Right lobe of liver (tissue), 6 donors: ENCODE measurements at places on chromosomes 3 and 15. TPM values are rescaled to one million over a fixed set of nuclear protein-coding genes. Genes with fewer than 3 reads are reported as not detected.
A peak's percentile ranks its signal among the peaks of the same experiment; 100 is the strongest.

OCA2 gene
- total RNA-seq: not detected

DNA sequence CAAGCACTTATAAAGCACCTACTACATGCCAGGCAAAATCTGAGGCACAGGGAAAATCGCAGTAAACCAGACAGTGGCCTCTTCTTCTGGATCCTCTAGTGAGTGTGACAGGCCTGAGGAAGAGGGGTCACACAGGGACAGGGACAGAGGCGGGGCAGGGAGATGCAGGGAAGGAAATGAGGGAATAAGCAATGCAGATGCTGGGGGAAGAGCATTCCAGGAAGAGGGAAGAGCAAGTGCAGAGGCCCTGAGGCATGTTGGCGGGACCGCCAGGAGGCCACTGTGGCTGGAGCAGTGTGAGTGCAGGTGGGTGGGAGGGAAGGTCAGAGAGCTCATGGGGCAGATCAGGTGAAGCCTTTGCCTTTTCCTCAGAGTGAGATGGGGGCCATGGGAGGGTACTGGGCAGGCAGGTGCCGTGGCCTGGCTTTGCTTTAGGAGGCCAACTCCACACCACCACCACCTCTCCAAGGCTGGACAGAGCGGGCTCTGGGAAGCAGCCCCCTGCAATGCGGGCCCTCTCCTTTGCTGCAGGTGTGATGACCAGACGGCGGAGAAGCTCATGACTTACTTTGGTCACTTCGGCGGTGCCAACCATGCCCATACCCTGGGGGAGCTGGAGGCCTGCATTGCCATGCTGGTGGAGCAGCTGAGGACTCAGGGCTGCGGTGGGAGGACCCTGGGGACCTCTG, 26.8 kb upstream of the GP9 start:
- no peak for DNase-seq
- no peaks in the 10 kb centered on the region for H3K27me3 ChIP-seq
- H3K4me3 ChIP-seq: no peak overlapping the region
- H3K4me1 ChIP-seq: no peaks in the 10 kb centered on the region
- H3K36me3 ChIP-seq: no peaks in the 10 kb centered on the region

DNA sequence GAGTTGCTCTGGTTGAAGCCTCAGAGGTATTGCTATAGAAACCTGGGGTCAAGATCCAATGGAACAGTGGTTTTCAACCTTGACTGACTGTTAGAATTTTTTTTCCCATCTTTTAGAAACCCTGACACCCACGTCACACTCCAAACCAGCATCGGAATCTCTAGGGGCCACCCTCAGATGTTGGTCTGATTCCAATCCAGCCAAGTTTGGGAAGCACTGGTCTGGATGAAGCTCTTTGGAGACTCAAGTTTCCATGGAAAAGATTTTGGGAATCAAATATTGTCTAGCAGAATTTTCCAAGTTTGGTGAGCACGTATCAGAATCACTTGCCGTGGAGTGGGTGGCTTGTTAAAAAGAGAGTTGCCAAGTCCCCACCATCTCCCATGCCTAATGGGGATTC, 103.8 kb downstream of the THSD4 start:
- H3K4me3 ChIP-seq: no peak overlapping the region
- DNase-seq: no peak
- H3K4me1 ChIP-seq: no peaks in the 10 kb centered on the region
- H3K27me3 ChIP-seq: no peaks in the 10 kb centered on the region
- H3K36me3 ChIP-seq: no peaks in the 10 kb centered on the region

ZIC4 gene
- not detected for total RNA-seq

DNA sequence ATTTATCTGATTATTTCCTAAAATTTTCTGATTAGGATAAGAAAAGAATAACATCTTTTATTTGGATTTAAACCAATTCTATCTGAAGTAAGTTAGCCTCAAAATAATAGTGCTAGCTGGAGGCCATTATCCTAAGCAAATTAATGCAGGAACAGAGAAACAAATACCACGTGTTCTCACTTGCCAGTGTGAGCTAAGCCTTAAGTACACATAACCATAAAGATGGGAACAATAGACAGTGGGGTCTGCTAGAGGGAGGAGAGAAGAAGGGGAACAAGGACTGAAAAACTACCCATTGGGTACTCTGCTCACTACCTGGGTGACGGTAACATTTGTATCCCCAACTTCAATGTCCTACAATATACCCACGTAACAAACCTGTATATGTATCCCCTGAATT, 31.3 kb upstream of the LYSMD4 start:
- no peak for DNase-seq
- H3K4me1 ChIP-seq: no peaks in the 10 kb centered on the region
- no peak overlapping the region for H3K4me3 ChIP-seq
- no peaks in the 10 kb centered on the region for H3K27me3 ChIP-seq
- no peaks in the 10 kb centered on the region for H3K36me3 ChIP-seq
- H3K27ac ChIP-seq: no peak overlapping the region

RPL32 gene
- total RNA-seq: 555 TPM

- DNase-seq: no peak
- no peaks in the 10 kb centered on the region for H3K36me3 ChIP-seq
- H3K27me3 ChIP-seq: no peaks in the 10 kb centered on the region
- no peak overlapping the region for H3K4me3 ChIP-seq
- no peaks in the 10 kb centered on the region for H3K4me1 ChIP-seq
- H3K27ac ChIP-seq: no peak overlapping the region
Measured at GRCh38 chr15:49815950-49816349, 195.1 kb downstream of the DTWD1 start.

C3orf49 gene
- total RNA-seq: not detected

- no peaks in the 10 kb centered on the region for H3K4me1 ChIP-seq
- H3K4me3 ChIP-seq: no peak overlapping the region
- no peak for DNase-seq
- no peaks in the 10 kb centered on the region for H3K36me3 ChIP-seq
Measured at GRCh38 chr3:197006860-197007259, 22.8 kb downstream of the MELTF start.

SYNM gene
- total RNA-seq: 1.6 TPM

GRCh38 chr3:170040418-170040817, 2.6 kb downstream of the GPR160 start:
- H3K4me3 ChIP-seq: no peak overlapping the region
- H3K4me1 ChIP-seq: no peaks in the 10 kb centered on the region
- no peaks in the 10 kb centered on the region for H3K36me3 ChIP-seq
- DNase-seq: no peak
- no peak overlapping the region for H3K27ac ChIP-seq
- no peaks in the 10 kb centered on the region for H3K27me3 ChIP-seq

GRCh38 chr3:53202331-53203015, 41.5 kb downstream of the PRKCD start:
- H3K27ac ChIP-seq: no peak overlapping the region
- no peaks in the 10 kb centered on the region for H3K4me1 ChIP-seq
- no peak for DNase-seq
- no peaks in the 10 kb centered on the region for H3K36me3 ChIP-seq
- H3K27me3 ChIP-seq: no peaks in the 10 kb centered on the region

GRCh38 chr15:98939311-98940080, 68.1 kb downstream of the PGPEP1L start:
- no peak overlapping the region for H3K27ac ChIP-seq
- no peaks in the 10 kb centered on the region for H3K27me3 ChIP-seq
- no peaks in the 10 kb centered on the region for H3K36me3 ChIP-seq
- DNase-seq: no peak
- no peaks in the 10 kb centered on the region for H3K4me1 ChIP-seq
- H3K4me3 ChIP-seq: no peak overlapping the region

COMMD4 gene
- total RNA-seq: 32.3 TPM

DNA sequence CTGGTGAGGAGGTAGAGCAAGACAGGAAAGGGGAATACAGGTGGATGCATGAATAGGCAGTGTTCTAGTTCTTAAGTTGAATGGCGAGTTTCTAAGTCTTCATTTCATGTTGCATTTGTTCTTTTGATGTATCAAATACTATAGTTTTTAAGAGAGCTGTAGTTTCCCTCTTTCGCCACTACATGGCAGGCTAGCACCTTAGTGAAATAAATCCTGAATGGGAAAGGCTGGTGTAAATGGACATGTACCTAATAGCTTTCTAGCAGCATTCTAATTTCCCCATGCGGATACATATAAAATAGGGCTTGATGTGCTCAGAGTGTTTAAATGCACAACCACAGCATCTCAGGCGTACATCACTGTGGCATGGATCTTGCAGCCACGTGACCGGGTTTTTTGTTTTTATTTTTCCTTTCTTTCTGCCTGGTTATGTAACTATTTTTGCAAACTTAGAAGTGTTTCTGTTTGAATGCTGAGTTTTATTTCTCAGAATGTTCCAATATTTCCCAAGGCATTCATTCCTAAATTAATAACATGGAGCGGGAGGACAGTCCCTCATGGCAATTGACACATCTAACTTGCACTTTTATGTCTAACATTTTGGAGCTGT, 23.5 kb upstream of the CLN6 start:
- peaks cover 6% of the 10 kb centered on the region for H3K4me1 ChIP-seq
- H3K36me3 ChIP-seq: no peaks in the 10 kb centered on the region
- H3K27me3 ChIP-seq: no peaks in the 10 kb centered on the region
- H3K4me3 ChIP-seq: no peak overlapping the region

- no peaks in the 10 kb centered on the region for H3K4me1 ChIP-seq
- H3K27me3 ChIP-seq: no peaks in the 10 kb centered on the region
- H3K27ac ChIP-seq: no peak overlapping the region
- H3K36me3 ChIP-seq: no peaks in the 10 kb centered on the region
- DNase-seq: peak; percentile 16
- H3K4me3 ChIP-seq: no peak overlapping the region
Measured at GRCh38 chr3:52528586-52529375, 4.9 kb downstream of the NT5DC2 start.

CLDN16 gene
- 1.6 TPM for total RNA-seq

GPR27 gene
- total RNA-seq: 0.12 TPM

DNA sequence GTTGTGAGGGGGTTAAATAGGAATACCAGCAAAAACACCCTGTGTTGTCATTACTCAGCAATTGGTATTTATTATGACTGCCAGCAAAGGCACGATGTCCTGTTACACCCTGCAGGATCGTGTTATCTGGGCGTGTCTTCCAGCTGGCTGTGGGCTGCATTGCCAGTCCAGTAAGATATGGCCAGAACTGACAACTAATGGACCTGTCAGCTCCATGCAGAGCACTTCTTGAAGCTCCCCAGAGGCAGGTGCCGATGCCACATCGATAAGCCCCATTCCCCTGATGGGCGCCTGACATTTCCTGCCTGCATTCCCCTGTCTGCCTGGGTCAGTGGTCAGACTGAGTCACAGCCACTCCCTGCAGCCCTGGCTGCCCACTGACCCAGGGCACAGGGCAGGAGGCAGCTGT, 79.7 kb upstream of the RASGRF1 start:
- no peaks in the 10 kb centered on the region for H3K27me3 ChIP-seq
- no peak overlapping the region for H3K27ac ChIP-seq
- no peaks in the 10 kb centered on the region for H3K36me3 ChIP-seq
- H3K4me3 ChIP-seq: no peak overlapping the region

GOLGA8G gene
- not detected for total RNA-seq

STAB1 gene
- 268 TPM for total RNA-seq

ACTR8 gene
- total RNA-seq: 9.7 TPM

GRCh38 chr3:36362973-36363372, 17.3 kb upstream of the STAC start:
- H3K27me3 ChIP-seq: no peaks in the 10 kb centered on the region
- H3K27ac ChIP-seq: no peak overlapping the region
- H3K4me3 ChIP-seq: no peak overlapping the region
- H3K4me1 ChIP-seq: no peaks in the 10 kb centered on the region
- no peak for DNase-seq
- no peaks in the 10 kb centered on the region for H3K36me3 ChIP-seq

DNA sequence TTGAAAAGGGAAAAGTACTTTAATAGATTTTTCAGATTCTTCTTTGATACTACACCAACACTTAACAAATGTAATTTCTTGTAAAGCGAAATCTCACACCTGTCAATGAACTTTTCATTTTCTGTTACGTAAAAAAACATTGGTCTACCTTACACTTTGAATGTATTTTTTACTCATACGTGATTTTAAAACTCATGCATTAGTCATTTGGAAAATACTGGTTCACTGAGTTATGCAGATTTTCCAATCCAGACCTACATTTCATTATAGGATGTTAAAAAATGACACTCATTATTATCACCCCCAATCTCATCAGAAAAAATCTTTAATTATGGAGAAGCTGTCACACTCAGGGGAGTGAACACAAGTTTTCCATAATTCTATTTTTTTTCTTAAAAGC, 14.7 kb downstream of the VPS39 start:
- peaks cover 4% of the 10 kb centered on the region for H3K4me1 ChIP-seq
- H3K36me3 ChIP-seq: peaks cover 25% of the 10 kb centered on the region
- no peak overlapping the region for H3K4me3 ChIP-seq
- DNase-seq: no peak
- no peak overlapping the region for H3K27ac ChIP-seq

GRCh38 chr3:184908859-184909258, 96.9 kb downstream of the VPS8 start:
- DNase-seq: no peak
- no peak overlapping the region for H3K27ac ChIP-seq
- no peaks in the 10 kb centered on the region for H3K36me3 ChIP-seq
- H3K4me3 ChIP-seq: no peak overlapping the region
- H3K27me3 ChIP-seq: no peaks in the 10 kb centered on the region
- H3K4me1 ChIP-seq: no peaks in the 10 kb centered on the region

CASR gene
- total RNA-seq: 0.15 TPM

TMEM212 gene
- not detected for total RNA-seq

SH2D7 gene
- total RNA-seq: not detected

ANP32A gene
- 45.1 TPM for total RNA-seq

GABRR3 gene
- total RNA-seq: 0.51 TPM

DNA sequence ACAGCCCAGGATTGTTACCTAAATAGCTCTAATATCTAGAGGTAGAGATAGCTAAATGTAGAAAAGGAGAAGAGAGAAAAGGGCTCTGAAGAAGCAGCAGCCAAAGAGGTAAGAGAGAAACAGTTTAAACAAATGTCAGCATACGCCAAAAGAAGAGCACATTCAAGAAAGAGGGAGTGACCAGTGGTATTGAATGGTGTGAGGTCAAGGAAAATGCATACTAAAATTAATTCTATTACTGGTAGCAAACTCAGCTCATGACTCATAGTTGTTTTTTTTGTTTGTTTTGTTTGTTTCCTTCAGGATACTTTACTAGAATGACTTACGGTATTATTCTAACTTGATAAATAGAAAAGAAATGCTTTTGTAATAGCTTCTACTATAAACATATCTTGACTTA, 86.5 kb upstream of the FXR1 start:
- H3K36me3 ChIP-seq: no peaks in the 10 kb centered on the region
- no peak for DNase-seq
- H3K27me3 ChIP-seq: no peaks in the 10 kb centered on the region
- no peak overlapping the region for H3K27ac ChIP-seq
